ENCODE measurements at places on chromosomes 12 and 14. TPM values are rescaled to one million over a fixed set of nuclear protein-coding genes. Genes with fewer than 3 reads are reported as not detected.

DNA sequence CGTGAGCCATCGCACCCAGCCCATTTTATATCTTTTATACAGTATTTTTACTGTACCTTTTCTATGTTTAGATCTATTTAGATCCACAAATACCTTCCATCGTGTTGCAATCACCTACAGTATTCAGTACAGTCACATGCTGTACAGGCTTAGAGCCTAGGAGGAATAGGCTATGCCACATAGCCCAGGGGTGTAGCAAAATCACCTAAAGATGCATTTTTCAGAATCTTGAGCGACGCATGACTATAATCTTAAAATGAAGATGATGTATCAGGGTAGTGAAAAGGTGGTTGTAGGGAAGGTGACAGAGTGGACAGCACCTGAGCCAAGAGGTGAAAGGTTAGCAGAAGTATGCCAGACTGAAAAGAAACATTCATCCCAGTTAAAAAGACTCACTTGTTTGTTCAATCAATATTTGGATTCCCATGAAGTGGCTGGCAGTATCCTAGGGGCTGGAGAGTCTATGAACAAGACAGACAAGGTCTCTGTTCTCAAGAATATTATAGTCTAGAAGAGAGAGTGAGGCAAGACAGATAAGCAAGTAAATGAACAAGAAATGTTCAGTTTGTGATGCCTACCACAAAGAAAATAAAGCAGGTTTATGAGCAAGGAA is 3.6 kb downstream of the SPRING1 start:
- no peak for DNase-seq
- H3K27me3 ChIP-seq: no peaks in the 10 kb centered on the region
- no peak overlapping the region for H3K4me3 ChIP-seq

DNA sequence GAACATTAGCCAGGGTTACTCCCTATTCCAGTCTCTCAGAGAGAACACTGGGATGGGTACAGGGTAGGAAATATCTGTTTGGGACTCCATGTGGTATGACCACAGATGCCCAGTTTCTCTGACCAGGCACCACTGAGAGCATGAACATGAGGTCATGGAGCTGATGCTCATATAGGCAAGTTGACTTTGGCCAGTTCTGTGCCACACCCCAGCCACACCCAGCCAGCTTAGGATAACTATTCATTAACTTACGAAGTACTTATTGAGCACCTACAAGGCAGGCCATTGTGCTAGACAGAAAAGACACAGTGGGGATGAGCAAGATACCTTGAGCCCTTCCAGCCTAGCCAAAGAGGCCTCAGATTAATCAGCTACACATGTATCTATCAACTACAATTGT is 262.5 kb downstream of the DPF3 start:
- no peaks in the 10 kb centered on the region for H3K27me3 ChIP-seq
- H3K36me3 ChIP-seq: no peaks in the 10 kb centered on the region
- no peak for DNase-seq
- no peaks in the 10 kb centered on the region for H3K4me1 ChIP-seq
- no peak overlapping the region for H3K27ac ChIP-seq
- H3K4me3 ChIP-seq: no peak overlapping the region

DNA sequence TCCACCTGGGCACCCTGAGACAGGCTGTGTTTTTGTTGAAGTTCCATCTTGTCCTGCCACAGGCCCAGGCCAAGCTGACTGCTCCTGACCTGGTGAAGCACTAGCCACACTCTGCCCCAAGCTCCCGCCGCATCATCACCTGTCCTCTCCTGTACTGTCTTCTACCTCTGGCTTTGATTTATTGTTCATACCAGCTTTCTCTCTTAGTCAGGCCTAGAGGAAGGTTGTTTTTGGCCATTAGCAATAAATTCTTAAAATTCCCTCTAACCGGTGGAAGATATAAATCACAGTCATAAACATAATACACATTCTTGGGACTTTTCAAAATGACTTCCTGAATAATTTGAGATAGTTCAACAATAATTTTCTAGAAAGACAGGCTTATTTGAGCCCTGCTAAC is 169.4 kb downstream of the DAD1 start:
- DNase-seq: no peak
- no peaks in the 10 kb centered on the region for H3K4me1 ChIP-seq
- H3K4me3 ChIP-seq: no peak overlapping the region
- H3K27me3 ChIP-seq: no peaks in the 10 kb centered on the region
- H3K27ac ChIP-seq: no peak overlapping the region

- no peak for DNase-seq
- H3K36me3 ChIP-seq: peaks cover 1% of the 10 kb centered on the region
- peak overlapping the region; percentile 87 for H3K27ac ChIP-seq
- H3K27me3 ChIP-seq: no peaks in the 10 kb centered on the region
- peak overlapping the region; percentile 99 for H3K4me3 ChIP-seq
Observed at GRCh38 chr12:121352682-121353018, 439 bp upstream of the ANAPC5 start.

SLC8A3 gene
- total RNA-seq: 2.4 TPM

- H3K27ac ChIP-seq: peak overlapping the region; percentile 48
- peaks cover 6% of the 10 kb centered on the region for H3K36me3 ChIP-seq
- no peak for DNase-seq
- H3K4me1 ChIP-seq: no peaks in the 10 kb centered on the region
- no peak overlapping the region for H3K4me3 ChIP-seq
Observed at GRCh38 chr14:50452979-50453705, 56.5 kb upstream of the CDKL1 start.

DNA sequence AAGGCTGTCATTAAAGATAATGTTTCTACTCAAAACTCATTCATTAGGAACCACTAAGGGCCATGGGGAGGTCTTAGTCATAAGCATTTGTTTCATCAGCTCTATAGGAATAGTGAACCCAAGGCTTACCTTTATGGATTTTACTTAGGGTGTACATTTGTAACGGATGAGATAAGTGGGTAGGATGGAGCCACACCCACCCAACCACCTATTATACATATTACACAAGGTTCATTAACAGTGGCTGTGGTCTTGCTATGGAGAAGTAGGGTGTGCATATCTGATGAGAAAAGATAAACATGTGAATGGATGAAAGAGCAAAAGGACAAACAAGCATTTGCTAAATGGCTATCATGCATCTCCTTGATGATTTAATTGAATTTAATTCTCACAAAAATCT is 39.6 kb upstream of the ITPR2 start:
- H3K4me1 ChIP-seq: peaks cover 17% of the 10 kb centered on the region
- no peak for DNase-seq
- no peaks in the 10 kb centered on the region for H3K36me3 ChIP-seq
- H3K27me3 ChIP-seq: no peaks in the 10 kb centered on the region

- no peak overlapping the region for H3K4me3 ChIP-seq
- H3K27ac ChIP-seq: no peak overlapping the region
- H3K4me1 ChIP-seq: no peaks in the 10 kb centered on the region
- peaks cover 3% of the 10 kb centered on the region for H3K27me3 ChIP-seq
- no peaks in the 10 kb centered on the region for H3K36me3 ChIP-seq
Observed at GRCh38 chr12:118946256-118946655, 35.1 kb upstream of the SRRM4 start.

GRCh38 chr14:101354726-101355125 is 206.6 kb upstream of the DIO3 start:
- H3K36me3 ChIP-seq: no peaks in the 10 kb centered on the region
- no peak overlapping the region for H3K27ac ChIP-seq
- no peaks in the 10 kb centered on the region for H3K27me3 ChIP-seq
- no peaks in the 10 kb centered on the region for H3K4me1 ChIP-seq

DNA sequence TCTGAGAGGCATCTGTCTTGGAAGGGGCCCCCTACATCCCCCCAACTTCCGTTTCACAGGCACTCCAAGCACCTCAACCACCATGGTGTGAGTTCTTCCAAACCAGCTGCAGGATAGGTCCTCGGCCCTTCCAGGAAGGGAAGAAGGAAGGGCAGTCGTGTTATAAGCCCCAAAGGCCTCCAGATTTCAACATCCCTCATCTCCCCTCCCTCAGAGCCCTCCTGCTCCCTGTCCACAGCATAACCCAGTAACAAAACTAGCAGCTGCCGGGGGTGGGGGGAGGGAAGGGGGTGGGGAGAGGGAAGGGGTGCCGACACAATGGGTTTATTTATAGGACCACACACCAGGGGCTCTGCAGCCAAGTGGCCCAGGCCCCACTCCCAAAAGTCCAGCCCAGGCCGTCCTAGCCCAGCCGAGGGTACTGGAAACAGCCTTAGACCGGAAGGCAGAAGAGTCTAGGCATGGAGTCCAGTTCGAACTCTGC is 18.3 kb downstream of the NCKAP5L start:
- peaks cover 16% of the 10 kb centered on the region for H3K36me3 ChIP-seq
- peak overlapping the region; percentile 81 for H3K27ac ChIP-seq
- peaks cover 13% of the 10 kb centered on the region for H3K4me1 ChIP-seq
- H3K27me3 ChIP-seq: no peaks in the 10 kb centered on the region
- no peak overlapping the region for H3K4me3 ChIP-seq

FSCB gene
- not detected for total RNA-seq

IL22 gene
- total RNA-seq: not detected

GRCh38 chr14:68389943-68390342 is 402.9 kb downstream of the ZFP36L1 start:
- peak; percentile 75 for DNase-seq
- no peak overlapping the region for H3K27ac ChIP-seq
- no peaks in the 10 kb centered on the region for H3K36me3 ChIP-seq
- H3K27me3 ChIP-seq: no peaks in the 10 kb centered on the region

- no peak for DNase-seq
- peaks cover 8% of the 10 kb centered on the region for H3K4me1 ChIP-seq
- no peak overlapping the region for H3K4me3 ChIP-seq
- H3K36me3 ChIP-seq: no peaks in the 10 kb centered on the region
Observed at GRCh38 chr14:68062651-68063050, 243.1 kb downstream of the RAD51B start.

CLSTN3 gene
- total RNA-seq: 26.4 TPM

DNA sequence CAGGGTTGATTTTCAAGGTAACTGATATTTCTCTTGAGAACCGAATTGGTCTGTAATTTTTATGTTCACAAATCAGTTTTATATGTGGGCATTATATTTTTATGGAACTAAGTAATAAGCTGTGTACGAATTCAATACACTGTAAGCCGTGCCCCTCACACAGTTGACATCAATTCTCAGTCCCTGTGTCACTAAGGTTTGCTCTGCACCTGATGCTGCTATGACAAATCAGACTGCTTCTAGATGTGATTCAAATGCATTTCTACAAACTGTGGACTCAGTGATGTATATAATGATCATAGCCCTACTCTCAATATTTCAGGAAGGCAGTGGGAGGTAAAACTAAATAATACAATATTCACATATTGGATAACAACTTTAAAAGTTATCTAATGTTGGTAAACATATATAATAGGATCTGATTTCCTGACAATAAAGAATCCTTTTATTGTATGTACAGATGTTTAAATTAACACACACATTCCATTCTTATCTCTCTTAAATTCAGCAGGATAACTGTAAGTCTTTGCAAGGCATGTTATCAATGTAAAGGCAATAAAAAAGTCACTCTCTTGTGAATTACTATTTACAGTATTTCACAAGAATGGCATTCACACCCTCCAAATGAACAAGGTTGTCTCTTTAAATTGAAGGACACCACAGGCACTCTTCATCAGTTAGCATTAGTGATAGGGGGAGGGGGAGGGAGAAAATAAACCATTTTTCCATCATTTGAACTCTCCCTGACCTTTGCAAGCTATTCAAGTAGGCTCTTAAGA is 87.2 kb upstream of the SOX5 start:
- no peaks in the 10 kb centered on the region for H3K36me3 ChIP-seq
- no peaks in the 10 kb centered on the region for H3K4me1 ChIP-seq
- DNase-seq: no peak
- no peak overlapping the region for H3K27ac ChIP-seq
- no peak overlapping the region for H3K4me3 ChIP-seq

DNA sequence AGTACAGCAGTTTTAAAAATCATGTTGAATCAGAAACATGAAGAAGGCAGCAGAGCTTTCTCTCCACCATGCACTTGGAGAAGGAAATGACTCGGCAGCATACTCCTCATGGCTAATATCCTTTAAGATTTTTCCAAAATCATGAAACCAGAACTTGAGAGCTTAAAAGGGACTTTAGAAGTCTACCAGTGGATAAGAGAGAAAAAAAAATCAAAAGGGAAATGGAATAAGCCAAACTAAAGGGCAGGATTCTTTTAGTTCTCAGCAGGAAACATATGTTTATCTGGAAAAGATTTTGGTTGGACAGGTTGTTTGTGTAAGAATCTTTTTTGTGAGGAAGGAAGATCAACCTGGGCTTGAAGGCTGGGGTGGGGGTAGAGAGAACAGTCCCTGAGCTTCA is 111.8 kb downstream of the PRKCH start:
- no peaks in the 10 kb centered on the region for H3K36me3 ChIP-seq
- no peak overlapping the region for H3K4me3 ChIP-seq
- H3K27me3 ChIP-seq: no peaks in the 10 kb centered on the region
- peak overlapping the region; percentile 42 for H3K27ac ChIP-seq
- H3K4me1 ChIP-seq: peaks cover 10% of the 10 kb centered on the region

GRCh38 chr12:1844661-1845409 is 24.5 kb downstream of the LRTM2 start:
- H3K27me3 ChIP-seq: no peaks in the 10 kb centered on the region
- H3K4me3 ChIP-seq: no peak overlapping the region
- no peak overlapping the region for H3K27ac ChIP-seq

- H3K27ac ChIP-seq: no peak overlapping the region
- H3K36me3 ChIP-seq: no peaks in the 10 kb centered on the region
- DNase-seq: peak; percentile 29
Observed at GRCh38 chr14:58789736-58790135, 152.0 kb downstream of the DACT1 start.

HOMEZ gene
- total RNA-seq: 5.1 TPM

LUM gene
- total RNA-seq: 51.3 TPM

DNA sequence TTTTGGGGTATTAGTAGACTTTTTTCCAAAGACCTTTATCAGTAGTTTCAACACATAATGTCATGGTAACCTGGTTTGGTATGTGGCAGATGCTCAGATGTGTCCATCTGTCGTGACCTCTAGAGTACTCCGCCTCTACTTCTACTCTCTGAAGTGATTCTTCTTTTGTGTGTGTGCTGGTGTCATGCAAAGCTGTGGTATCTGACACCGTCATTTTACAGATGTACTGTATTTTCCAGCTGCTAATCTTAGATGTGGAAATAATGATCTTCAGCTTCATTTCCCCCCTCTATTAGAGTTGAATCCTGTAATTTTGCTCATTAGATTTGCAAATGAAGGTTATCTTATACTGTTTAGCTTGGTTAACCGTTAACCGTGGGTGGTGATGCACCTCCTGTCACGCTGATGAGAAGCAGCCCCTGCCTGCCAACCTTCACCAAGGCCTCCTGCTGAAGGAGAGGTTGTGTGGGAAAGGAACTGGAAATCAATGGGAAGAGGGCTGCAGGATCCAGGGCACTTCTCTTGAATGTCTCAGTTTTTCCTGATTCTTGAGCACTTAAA is 222.4 kb upstream of the AMIGO2 start:
- no peak for DNase-seq
- no peaks in the 10 kb centered on the region for H3K27me3 ChIP-seq
- H3K4me3 ChIP-seq: no peak overlapping the region
- H3K36me3 ChIP-seq: no peaks in the 10 kb centered on the region
- H3K4me1 ChIP-seq: no peaks in the 10 kb centered on the region

- no peak for DNase-seq
- no peaks in the 10 kb centered on the region for H3K27me3 ChIP-seq
- no peaks in the 10 kb centered on the region for H3K36me3 ChIP-seq
Observed at GRCh38 chr12:78119351-78119918, 288.7 kb downstream of the NAV3 start.

KRT85 gene
- total RNA-seq: not detected

GRCh38 chr14:23365036-23365731 is at the start of gene EFS:
Gene EFS (minus strand): TSS chr14:23365172. CDS start chr14:23365025, 147 bp downstream.
- peak within 1 kb of the TSS; percentile 77 for H3K27ac ChIP-seq
- peak; percentile 45 for DNase-seq
- no peaks in the 10 kb centered on the region for H3K27me3 ChIP-seq
- no peaks in the 10 kb centered on the region for H3K36me3 ChIP-seq

FITM1 gene
- total RNA-seq: 80.5 TPM

NPAS3 gene
- total RNA-seq: not detected

- H3K27ac ChIP-seq: no peak overlapping the region
- peaks cover 16% of the 10 kb centered on the region for H3K4me1 ChIP-seq
- DNase-seq: no peak
Observed at GRCh38 chr14:75877884-75878283, 103.9 kb downstream of the TGFB3 start.

Measured in stomach (tissue), 19 donors.